Esophagus mucosa (tissue), 1 donor: ENCODE measurements at places on chromosomes 7 and 10.
A peak's percentile ranks its signal among the peaks of the same experiment; 100 is the strongest.

DNA sequence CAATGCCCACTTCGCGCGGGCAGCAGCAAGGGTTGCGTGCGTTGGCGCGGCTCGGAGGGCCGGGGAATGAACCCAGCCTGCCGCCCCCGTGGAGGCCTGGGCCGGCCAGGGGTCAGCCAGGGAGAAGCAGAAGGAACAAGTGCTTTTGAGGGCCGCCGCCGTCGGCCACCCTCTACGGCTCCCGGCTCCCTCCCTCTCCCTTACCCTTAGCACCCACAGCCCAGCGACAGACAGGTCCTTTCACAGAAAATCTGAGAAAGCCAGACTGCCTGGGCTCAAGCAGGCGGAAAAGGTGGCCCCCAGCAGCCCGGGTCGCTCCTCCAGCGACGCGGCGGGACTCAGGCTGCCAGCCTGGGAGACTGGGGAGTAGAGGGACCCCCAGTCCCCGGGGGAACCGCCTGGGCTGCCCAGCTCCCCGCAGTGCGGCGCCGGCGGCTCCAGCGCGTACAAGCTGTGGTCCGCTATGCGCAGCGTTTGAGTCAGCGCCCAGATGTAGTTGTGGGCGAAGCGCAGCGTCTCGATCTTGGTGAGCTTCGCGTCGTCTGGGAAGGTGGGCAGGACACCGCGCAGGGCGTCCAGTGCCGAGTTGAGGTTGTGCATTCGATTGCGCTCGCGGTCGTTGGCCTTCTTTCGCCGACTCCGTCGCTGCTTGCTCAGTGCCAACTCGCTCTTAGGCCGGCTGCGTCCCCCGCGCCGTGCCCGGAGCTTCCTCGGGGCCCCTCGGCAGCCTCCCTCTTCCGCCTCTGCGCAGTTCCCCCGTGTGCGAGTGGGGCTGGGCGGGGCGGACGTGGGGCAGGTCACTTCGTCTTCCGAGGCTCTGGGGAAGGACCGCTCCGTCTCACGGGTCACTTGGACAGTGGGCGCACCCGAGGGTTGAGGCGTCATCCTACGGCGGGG lies 815 bp downstream of the NEUROG3 start:
- no peak for ATAC-seq

DNA sequence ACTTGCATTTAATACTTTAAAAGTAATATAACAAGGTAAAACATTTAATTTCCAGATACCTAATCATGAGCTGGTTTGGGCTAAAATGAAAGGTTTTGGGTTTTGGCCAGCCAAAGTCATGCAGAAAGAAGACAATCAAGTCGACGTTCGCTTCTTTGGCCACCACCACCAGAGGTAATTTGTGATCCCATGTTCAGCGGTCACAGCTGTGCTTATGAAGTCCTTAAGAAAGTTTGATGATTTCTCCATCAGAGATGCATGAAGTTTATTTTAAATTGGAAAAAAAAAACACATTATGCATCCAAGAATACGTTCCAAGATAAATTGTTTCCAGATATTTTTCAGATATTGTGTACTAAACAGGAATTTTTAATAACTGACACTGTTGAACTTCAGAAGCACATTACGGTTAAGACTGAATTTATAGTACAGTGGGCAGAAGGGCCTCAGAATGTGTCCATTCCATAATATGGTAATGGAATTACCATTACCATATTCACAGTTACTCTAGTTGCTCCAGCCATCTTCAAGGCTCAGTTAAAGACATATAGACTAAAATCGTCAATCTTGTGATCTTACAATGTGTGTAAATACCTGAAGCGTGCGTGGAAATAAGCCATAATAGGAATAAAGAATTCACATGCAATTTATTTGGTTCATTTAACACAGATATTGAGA lies 106.8 kb downstream of the ZMYND11 start:
- no peak for ATAC-seq

DNA sequence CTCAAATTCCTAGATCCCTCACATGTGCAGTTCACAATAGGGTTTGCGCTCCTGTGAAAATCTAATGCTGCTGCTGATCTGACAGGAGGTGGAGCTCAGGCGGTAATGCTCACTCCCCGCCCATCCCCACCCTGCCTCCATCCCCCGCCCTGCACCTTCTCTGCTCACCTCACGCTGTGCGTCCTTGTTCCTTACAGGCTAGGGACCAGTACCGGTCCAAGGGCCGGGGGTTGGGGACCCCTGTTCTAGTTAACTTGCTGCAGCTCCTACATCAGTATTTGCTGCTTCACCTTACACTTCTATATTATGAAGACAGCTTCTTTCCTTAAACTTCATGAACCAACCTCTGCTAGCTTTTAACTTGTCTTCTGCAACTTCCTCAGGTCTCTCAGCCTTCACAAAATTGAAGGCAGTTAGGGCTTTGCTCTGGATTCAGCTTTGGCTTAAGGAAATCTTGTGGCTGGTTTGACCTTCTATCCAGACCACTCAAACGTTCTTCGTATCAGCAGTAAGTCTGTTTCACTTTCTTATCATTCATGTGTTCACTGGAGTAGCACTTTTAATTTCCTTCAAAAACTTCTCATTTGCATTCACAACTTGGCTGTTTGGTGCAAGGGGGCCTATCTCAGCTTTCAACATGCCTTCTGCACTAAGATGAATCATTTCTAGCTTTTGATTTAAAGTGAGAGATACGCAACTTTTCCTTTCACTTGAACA lies 1.7 kb upstream of the TNKS2 start:
- ATAC-seq, result peak; percentile 54

DNA sequence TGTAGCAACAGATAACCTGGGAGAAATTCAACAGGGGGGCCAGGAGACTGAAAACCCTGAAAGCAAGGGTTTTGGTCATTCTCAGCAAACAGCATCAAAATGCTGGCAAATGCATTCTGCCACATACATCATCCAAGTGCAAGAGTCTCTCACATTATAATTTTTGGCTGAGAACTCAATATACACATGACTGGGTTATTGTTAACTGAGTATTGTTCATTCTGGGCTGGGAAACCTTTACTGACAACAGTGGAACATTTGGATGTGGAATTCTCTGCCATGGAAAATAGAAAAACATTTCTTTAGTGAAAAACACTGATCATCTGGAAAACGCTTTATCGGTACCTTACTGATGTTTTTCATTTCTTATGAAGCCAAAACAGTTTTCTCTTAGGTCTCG lies 73.1 kb upstream of the MET start:
- ATAC-seq, result no peak

DNA sequence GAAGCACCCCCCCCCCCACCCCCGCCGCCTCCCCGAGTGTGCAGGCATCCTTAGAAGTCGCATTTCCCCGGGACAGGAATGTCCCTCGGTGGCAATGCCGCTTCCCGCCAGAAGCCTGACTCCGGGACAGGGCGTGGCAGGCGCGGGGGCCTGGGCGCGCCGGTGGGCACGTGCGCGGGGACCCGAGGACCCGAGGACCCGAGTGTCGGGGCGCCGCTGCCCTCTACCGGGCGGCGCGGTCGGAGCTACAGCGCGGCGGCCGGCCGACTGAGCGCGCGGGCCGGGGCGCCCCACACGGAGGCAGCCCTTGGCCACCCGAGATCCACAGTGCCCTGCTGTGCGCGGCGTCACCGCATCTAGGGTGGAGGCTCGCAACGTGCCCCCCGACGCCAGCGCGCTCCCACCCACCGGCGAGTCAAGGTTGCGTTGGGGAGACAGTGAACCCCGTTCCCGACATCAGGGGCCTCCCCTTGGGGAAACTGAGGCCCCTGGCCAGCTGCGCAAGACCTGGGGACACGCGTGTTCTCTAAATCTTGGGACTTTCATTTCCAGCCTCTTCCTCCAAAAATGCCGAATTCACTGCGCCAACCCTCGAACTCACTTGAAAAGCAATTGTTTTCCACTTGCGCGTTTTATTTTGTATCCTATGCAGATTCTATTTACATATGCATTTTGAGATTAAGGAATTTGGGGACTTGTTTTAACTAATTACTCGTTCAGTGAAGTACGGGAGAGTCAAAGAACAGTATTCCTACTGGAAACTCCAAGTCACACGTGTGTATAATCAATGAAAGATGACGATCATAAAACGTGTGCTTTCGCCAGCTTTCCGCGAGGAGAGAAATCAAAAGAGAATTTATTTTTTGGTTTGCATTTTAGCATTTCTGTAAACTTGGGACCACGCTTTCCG lies 3.1 kb upstream of the CUX1 start:
- ATAC-seq, result peak; percentile 69

DNA sequence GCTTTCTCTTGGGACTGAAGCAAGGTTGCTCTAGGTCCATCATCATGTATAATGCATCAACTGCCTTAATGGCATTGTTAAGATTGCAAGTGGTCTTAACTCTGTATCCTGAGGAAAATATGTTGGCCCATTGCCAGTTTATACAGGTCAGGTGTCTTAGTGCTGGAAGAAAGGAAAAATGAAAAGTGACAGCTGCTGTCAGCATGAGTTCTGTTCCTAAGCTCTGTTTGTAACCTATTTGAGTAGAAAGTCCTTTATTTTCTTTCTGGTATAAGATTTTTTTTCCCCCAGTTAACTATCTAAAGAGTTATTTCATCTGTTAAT lies 127.2 kb downstream of the SRI start:
- no peak for ATAC-seq

DNA sequence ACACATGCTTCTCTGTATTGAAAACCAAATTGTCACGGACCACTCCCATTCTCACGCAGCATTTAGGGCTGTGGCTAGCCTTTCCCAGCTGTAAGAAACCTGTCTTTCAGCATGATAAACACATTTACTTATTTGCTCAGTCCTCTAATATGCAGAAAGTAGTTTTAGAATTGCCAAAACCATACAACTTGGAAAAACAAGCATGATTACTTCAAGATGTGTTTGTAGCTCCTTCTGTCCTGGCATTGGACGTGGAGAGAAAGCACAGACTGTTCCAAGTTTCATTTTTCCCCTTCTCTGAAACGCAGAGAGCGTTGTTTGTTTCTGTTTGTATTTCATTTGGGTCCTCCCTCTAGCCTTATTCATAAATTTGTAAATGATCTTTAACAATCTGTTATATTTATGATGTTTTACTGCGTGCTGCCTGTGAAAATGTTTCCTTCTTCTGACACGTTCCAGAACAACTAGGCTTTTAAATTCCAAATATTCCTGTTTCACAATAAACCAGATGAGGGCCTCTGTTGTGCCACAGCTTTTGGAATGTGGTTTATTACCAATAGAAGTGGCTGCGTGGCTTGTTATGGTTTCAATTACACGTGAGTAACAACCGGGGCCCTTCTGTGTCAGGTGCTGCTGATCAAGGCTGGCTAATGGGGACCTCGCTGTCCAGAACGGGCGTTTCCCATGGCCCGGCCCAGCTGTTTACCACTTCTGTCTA lies 26.1 kb downstream of the MNX1 start:
- ATAC-seq, result no peak

- ATAC-seq, result no peak
Observed at GRCh38 chr7:15018981-15019380, 116.4 kb upstream of the DGKB start.

GRCh38 chr10:79984851-79985250 lies 35.9 kb upstream of the SFTPD start:
- ATAC-seq, result peak; percentile 93

- no peak for ATAC-seq
Observed at GRCh38 chr7:83751217-83751616, 102.3 kb upstream of the SEMA3E start.

- ATAC-seq, result no peak
Observed at GRCh38 chr10:44716470-44717015, 194.6 kb upstream of the TMEM72 start.

DNA sequence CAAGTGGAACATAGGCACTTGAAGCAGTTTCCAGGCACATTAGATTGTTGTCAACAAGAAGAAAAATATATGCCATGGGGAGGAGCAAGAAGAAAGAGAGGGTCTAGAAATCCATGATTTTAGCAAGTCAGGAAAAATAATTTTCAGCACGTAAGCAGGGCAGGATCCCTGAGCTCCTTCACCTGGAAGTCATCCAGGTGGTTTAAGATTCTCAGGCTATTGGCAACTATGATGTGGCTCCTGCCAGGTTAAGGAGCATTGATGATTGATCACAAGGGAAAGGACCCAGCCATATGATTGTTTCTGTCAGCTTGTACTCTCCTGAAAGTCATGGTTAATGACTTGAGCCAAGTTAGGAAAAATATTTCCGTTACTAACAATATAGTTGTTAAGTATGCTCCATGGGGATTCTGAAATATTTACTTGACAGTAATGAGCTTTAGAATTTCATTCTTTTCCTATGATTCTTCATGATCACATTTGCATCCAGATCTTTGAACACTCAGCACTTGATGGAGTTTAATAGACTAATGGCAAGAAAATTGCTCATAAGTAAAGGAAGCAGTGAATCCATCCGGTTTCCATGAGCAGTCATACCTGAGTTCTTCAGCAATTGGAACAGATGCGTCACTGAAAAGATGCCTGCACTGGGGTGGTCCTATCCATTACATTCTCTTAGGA lies 209.1 kb downstream of the BICC1 start:
- no peak for ATAC-seq

DNA sequence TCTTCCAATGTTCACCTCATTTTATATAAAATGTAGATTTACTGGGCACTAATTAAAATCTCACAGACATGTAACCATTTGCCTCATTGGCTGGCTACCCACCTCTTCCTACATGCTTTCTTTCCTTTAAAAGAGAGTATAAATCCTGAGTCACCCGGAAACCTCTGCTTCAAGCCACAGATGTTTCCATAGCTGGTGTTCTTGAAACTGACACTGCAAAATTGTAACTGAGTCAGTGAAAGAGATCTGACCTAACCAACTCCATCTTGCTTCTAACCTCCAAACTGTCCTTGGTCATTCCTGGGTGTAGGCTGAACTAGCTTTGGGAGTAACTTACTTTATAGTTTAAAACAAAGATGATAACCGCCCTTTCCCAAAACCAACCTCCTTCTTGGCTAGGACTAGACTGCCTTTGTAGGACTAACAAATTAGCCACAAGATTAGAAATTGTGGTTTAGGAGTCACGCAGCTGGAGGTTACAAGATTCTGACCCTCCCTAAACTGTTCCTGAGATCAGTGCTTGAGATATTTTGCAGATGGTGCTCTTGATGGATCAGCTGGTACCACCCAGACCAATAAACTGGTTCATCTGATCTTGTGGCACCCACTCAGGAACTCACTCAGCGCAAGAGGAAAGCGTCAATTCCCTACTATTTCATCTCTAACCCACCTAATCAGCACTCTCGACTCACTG lies 33.5 kb downstream of the SVOPL start:
- no peak for ATAC-seq

- ATAC-seq, result no peak
Observed at GRCh38 chr7:141258559-141258958, 184.7 kb downstream of the TMEM178B start.

GRCh38 chr10:11993834-11994468 lies 48.7 kb downstream of the UPF2 start:
- ATAC-seq, result no peak

DNA sequence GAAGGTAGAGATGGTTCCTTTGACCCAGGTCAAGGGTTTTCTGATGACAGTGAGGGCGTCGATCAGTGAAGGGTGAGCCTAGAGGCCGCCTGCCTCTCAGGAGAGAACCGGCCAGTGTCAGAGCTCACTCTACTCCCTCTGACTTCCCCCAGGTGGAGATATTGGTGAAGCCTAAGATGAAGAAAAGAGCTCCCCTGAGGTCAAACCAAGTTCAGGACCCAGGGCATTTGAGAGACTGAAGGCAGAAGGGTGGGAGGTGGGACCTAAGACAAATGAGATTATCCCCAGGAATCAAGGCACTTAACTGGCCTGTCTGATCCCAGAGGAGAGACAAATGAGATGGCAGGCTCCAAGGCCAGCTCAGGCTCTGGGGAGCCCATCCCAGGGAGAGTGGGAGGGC lies 104.7 kb downstream of the CDH23 start:
- ATAC-seq, result no peak
